Activated B cell treated with CpG ODN at 0.5 μM for 24 hours (primary cell): ENCODE measurements at places on chromosomes 6 and 20.

- no peak for DNase-seq
These were observed 66.1 kb downstream of the PRND start for GRCh38 chr20:4787820-4788219.

- DNase-seq = no peak
These were observed 11.6 kb upstream of the PLN start for GRCh38 chr6:118536478-118536877.

DNA sequence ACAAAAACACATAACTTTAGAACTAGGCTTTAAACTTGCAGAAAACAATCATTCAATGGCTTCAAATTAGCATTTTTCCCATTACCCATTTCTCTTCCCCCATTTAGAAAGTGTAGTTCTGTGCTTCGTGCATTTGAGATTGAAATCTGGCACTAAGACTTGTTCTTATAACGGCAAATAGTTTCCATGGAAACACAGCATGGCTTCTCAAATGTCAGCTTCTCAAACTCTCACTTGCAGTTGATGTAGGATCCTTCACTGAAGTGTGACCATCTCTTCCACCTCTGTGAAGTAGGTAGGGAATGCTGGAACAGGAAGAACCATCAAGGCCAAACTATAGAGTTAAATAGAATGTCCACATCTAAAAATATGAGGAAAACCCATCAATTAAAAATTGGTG, 52.2 kb downstream of the MANEA start:
- DNase-seq = no peak

GRCh38 chr6:111850295-111850937, 22.8 kb downstream of the FYN start:
- no peak for DNase-seq

GRCh38 chr6:87151781-87152525, 3.4 kb upstream of the ZNF292 start:
- peak; percentile 75 for DNase-seq

GRCh38 chr6:124819346-124819745, 142.9 kb upstream of the RNF217 start:
- no peak for DNase-seq

DNA sequence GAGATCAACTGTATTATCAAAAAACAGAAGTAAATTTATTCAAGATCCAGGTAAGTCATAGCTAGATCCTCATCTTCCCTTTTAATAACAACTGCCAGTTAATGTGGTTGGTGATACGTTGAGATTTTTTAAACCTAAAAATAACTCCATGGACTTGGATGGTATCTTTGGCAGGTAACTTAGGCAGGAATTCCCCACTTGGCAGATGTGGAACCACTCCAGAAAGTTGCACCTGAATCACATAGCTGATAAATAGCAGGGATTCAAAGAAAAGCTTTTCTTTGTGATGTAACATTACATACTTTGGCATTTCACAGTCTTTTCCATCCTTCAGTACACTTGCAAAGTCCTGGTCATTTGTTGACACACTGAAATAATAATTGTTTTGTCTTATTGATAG, 62.6 kb downstream of the PRPH2 start:
- DNase-seq = no peak

DNA sequence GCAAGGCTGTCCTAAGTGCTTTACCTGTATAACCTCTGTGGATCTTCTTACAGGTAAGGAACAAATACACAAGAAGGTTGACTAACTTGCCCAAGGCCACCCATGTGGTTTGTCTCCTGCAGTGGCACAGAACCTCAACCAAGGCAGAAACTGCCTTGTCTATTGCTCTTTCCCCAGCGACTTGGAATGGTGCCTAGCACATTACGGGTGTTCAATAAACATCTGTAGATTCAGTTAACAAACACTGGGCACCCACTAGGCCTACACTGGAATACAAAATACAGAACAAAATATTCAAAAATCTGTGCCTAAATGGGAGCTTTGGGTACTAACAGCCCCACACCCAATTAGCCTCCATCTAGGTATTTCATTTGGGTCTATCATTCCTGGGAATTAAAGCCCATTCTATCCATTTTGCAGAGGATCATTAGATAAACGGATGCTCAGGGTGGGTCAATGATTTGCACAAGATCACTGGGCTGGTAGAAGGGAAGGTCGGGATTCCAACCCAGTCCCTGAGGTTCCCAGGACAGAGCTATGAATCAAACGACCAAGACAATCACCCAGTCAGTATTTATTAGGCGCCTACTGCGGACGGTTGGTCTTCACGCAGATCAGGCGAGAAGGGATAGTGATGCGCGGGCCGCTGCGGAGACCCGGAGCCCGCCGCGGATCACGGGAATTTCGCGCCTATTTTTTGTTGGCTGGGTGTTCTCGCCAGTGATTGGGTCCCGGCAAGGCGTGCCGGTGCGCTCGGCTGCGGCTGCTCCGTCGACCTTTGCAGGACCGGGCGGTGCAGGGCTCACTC, at the start of gene STK35:
STK35 (plus strand) TSS at position 771 of the 808 bp plus-strand sequence. CDS start 55 bp downstream, outside the sequence.
- DNase-seq = no peak

- DNase-seq = no peak
These were observed 496.7 kb downstream of the RNF144B start for GRCh38 chr6:18883851-18884250.

DNA sequence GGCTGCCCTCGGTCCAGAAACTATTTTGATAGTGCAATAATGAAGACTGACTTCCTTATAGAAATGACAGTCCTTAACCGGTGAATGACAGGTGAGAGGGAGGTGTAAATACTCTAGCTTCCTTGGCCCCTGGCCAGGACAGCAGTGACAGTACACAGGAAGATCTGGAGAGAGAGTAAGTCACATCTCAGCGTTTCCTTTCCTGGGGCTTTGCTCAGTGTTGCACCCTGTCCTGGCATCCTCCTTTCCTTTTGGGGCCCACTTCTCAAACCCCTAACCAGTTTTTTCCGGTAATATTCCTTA, 336.9 kb downstream of the CD83 start:
- no peak for DNase-seq

GRCh38 chr6:49556429-49556837, 6.0 kb downstream of the C6orf141 start:
- no peak for DNase-seq

DNA sequence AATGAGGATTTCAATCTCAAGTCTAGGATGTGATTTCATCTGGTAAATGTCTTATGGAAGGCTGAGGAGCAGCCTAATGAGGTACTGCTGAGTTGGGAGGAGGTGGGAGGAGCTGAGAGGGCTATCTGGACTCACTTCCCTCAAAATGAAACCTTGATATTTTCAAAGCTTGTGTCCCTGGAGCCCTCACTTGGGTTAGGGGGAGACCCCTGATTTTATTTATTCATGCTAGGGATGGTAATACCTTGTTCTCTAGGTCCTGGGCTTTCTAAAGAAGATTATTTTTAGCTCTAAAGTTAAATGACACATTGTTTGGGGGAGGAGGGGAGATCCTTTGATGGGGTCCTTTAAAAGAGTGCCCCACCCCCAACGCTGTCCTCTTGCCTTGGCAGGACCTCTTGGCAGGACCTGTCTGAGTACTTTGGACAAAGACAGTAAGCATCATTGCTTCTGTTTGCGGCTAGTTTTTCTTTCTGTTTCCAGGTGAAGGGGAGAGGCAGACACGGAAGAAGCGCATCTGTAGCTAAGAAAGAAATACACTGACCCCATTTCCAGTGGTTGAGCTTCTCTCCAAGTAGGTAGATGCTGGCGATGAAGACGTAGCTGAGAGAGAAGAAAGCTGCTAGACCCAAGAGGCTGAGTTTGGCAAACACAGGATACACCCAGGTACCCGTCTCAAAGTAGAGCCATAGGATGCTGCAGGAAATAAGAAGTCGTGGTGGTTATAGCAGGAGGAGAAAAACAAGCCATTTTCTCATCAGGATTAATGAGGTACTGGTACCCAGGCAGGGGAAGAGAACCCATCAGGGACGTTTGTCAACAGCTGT, 55.6 kb downstream of the ADTRP start:
- DNase-seq = no peak

DNA sequence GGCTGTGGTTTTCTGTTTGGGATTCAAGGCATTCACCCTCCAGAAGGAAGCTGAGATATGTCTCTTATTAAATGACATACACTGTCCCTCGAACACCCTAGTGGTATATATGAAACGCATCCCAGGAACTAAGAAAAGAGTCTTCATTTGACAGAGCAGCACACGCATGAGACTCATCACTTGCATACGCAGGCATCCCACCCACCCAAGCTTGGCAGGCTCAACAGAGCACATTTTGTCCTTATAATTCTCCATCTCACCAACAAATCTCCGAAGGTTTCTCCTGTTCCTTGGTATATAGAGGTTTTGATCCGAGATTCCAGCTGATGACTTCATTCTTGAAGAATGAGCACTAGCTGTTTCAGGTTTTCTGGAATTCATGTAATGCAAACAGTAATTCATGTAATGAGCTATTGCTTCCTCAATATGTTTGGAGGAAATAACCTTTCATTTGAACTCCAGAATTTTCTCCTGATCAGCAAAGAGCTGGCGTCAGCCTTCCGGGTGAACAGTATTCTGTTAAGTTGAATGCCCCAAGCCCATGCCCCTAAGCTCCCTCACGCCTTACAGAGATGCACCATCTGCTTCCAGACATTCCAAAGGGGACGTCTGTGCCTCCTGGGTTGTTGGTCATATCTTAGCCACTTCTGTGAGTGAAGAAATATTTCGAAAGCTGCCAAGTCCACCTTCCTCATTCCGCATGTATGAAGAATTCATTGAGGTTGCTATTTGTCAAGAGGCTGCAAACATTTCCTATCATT, 66.0 kb upstream of the CDH4 start:
- DNase-seq = no peak

DNA sequence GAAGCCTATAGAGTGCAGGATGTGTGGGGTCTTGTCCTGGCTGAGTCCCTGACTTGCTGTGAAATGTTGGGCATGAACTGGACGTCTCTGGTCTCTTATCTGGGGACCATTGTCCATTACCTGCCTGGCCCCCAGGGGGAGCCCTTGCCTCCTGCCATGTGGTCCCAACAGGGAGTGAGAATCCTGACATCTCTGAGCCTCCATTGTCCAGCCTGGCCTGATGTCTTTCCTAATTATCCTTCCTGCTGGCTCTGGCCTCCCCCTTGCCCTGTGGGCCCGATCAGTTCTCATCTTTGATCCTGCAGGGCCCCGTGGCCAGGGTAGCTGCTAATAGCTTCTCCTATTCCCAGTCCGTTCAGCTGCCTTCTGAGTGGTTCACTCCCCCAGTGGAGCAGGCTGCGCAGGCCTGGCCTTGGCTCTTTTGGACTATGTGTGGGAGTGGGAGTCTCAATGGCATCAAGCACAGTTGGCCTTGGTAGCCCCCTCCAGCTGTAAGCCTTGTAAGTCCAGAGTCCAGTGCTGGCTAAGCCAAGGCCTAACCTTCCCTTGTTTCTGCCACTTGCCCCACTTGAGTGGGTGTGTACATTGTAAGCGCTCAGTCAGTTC, 77.9 kb upstream of the RALY start:
- DNase-seq = peak; percentile 38

- peak; percentile 89 for DNase-seq
These were observed at the start of the genes PPIL6 and SMPD2 for GRCh38 chr6:109440331-109441068. Gene PPIL6, minus strand, starts transcription at chr6:109440628. Its CDS starts 38 bp downstream, at chr6:109440590. Gene SMPD2, plus strand, starts transcription at chr6:109440724. Its CDS starts 398 bp downstream, at chr6:109441122.

- no peak for DNase-seq
These were observed 1.6 kb downstream of the TBC1D20 start for GRCh38 chr20:460707-461106.

DNA sequence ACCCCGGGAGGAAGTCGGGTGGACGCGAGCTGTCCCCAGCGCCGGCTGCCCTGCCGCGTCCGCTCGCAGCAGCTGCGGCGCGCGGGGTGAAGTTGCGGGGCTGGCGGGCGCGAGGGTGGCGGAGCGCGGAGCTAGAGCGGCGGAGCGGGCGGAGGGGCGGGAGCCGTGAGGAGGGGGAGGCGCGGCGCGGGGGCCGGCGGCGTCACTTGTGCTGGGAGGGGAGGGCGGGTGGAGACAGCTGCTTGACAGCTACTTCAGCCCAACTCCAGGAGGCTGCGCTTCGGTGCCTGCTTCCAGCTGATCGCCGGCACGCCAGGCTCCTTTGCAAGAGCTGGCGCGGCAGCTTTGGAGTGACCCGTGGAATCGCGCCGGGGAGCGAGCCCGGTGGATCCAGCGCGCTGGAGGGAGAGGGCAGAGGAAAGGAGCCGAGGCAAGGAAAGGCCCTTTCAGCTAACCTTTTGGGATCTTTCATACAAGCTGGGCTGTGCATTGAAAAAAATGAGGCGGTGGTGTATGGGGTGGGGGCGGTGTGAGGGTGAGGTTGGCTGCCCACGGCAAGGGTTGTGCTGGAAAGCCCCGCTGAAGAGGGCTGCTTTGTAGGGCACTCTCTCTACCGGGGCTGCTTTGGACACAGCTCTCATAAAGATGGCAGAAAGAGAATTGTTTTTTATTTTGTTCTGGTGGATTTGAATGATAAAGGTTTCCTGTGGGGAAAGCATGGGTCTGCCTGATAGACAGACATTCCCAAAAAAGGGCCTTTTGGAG, 24.6 kb downstream of the RIPOR2 start:
- DNase-seq = no peak

DNA sequence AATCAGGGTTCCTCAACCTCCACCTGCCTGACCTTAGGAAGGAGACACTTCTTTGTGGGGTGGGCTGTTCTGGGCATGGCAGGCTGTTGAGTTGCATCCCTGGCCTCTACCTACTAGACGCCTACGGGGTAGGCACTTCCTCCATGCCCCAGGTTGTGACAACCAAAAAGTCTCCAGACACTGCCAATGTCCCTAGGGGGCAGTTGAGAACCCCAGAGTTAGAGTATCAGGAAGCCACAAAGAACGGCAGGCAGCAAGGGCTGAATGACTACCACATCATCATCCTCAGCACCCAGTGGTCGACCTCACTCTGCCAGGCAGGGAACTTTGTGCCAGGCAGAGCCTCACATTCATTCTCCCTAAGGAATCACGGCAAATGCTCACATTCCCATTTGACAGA, 21.5 kb downstream of the PMEPA1 start:
- no peak for DNase-seq

DNA sequence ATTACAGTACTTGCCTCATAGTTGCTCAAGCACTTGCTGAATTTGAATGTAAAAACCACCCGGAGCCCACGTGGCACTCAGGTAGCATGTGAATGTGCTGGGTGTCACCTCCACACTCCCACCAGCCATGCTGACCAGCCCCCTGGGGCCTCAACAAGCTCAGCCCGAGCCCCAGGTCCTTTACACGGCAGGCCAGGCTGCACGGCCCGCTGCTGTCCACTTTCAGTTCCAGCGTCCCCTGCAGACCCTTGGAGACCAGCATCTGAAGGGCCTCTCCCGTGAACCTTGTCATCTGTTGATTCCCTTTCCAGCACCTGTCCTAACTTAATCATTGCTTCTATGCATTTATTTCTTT, 33.3 kb upstream of the ZBP1 start:
- DNase-seq = no peak

DNA sequence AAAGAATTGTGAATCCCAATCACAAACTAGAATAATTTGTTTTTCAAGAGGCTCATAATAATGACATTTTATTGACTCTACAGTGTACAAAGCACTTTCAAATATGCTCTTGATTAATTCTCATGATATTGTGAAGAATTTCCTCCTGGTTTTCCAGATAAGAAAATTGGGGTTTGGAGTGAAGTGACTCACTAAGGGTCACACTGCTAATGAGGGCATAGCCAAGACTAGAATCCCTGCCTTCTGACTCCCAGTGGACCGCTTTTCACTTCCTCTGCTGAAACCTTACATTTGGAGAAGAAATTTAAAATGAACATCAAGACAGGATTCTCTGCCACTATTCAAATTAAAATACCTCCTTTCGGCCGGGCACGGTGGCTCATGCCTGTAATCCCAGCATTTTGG, 38.3 kb upstream of the LTV1 start:
- no peak for DNase-seq

- DNase-seq = no peak
These were observed 1516.9 kb upstream of the DEFB115 start for GRCh38 chr20:29740601-29740950.

- no peak for DNase-seq
These were observed 52.1 kb upstream of the BEND6 start for GRCh38 chr6:56902641-56903464.
